ENCODE measurements at places on chromosomes 6 and 20.

DNA sequence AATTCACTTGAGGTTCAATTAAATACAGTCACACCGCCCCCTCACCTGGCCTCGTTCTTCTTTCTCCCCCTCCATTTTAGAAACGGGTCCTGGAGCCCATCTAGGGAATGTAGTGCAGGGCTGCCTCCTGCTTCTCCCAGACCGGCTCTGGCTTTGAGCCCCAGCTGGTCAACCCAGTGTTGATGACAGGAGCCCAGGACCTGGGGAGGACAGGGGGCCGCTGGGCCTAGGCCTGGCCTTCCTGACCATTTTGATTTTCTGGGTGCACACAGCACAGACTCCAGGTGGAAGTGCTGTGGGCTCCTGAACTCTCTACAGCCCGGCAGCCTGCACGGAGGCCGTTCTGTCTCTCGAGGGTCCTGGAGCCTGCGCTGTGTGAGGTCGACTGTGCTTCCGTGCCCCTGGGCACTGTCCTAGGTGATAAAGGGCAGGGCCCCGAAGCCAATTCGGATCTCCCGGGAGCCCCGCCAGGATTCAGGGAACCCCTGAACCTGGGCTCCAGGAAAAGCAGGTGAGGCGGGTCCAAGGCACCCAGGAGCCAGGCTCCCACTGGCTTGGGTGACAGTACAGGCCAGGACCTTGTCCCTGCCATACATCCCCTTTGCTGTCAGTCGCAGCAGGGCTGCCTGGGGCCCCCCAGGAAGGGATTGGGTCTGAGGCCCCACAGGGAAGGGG is 23.3 kb downstream of the NPEPL1 start:
- DNase-seq, result peak; percentile 43
- H3K27ac ChIP-seq, result no peak overlapping the region

DNA sequence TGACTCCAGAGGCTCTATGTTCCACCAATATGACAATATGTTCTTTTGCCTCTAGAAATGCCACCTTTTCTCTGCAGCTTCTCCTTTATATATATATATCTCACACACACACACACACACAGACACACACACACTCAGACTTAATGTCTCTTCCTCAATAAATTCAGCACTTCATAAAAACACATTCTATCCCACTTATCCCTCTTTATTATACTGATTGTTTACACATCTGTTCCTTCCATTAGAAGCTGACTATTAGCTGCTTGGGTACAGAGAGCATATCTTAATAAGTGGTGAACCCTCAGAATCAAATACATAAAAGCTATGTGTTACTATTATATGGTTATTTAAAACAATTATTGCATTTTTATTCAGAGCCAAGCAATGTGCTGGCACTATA is 23.3 kb downstream of the NRSN1 start:
- no peaks in the 10 kb centered on the region for H3K27me3 ChIP-seq
- DNase-seq, result no peak
- H3K4me1 ChIP-seq, result no peaks in the 10 kb centered on the region
- H3K36me3 ChIP-seq, result no peaks in the 10 kb centered on the region
- no peak overlapping the region for H3K4me3 ChIP-seq
- no peak overlapping the region for H3K27ac ChIP-seq

DNA sequence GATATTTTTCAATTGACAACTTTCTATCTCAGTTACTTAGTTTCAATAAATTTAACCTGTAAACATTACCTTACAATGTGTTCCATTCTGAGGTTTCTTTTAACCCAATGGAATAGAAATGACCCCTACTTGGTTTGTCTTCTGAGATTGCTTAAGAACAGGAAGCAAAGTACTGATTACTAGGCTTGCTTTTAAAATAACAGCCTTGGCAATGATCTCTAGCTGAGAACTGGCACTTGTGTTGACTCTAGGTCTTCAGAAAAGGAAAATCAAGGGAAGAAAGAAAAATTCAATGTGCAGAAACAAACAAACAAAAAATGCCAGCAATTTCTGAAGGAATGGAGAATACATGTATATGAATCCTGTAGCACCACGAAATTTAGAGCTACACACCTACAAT is 66.1 kb downstream of the SYNE1 start:
- H3K27ac ChIP-seq, result no peak overlapping the region
- H3K4me1 ChIP-seq, result peaks cover 9% of the 10 kb centered on the region
- no peaks in the 10 kb centered on the region for H3K27me3 ChIP-seq
- no peak overlapping the region for H3K4me3 ChIP-seq
- no peaks in the 10 kb centered on the region for H3K36me3 ChIP-seq
- DNase-seq, result no peak

- no peak overlapping the region for H3K4me3 ChIP-seq
- H3K27me3 ChIP-seq, result no peaks in the 10 kb centered on the region
- no peak for DNase-seq
- peaks cover 3% of the 10 kb centered on the region for H3K36me3 ChIP-seq
- H3K4me1 ChIP-seq, result no peaks in the 10 kb centered on the region
Observed at GRCh38 chr6:83199863-83200225, 6.7 kb downstream of the RWDD2A start.

DNA sequence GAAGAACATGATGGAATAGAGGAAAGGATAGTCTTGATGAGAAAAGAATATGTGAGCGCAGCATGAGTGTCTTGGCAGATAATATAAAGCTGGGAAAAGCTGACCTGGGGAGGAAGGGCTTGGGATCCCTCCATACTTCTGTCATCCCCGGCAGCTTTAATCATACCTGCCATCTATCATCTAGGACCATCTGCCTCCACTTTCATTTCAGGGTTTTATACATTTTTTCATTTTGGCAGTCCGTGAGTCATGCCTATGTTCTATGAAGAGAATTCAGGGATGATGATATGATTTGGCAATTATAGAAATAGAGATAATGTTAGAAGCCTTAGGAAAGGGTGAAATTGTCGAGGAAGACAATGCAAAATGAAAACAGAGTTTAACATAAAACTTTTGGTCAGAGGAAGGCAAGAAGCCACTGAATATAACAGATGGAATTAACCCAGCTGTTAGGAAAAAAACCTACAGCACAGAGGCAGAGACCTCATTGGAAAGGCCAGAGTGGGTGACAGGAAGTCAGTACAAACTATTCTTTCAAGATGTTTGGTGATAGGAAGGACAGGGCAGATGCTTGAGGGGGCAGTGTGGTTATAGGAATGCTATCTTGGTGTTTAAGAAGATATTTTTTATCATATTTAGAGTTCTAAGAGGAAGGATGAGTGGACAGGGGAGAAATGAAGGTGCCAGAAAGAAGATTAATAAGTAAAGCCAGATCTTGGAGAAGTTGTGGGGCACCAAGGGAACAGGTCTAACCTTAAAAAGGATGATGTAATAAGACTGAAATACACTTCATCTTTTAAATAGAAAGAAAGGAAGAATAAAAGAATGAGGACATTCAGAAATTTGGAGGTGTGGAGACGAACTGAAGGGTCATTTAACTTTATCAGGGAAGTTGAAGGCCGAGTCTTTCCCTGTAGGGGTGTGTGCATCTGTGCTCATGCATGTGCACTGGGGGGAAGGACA is 37.8 kb downstream of the MARCKS start:
- no peaks in the 10 kb centered on the region for H3K4me1 ChIP-seq
- H3K27me3 ChIP-seq, result no peaks in the 10 kb centered on the region
- H3K27ac ChIP-seq, result no peak overlapping the region
- DNase-seq, result no peak
- H3K36me3 ChIP-seq, result no peaks in the 10 kb centered on the region

GRCh38 chr20:31587545-31588389 is 17.3 kb upstream of the ID1 start:
- peaks cover 2% of the 10 kb centered on the region for H3K4me1 ChIP-seq
- no peak for DNase-seq
- H3K27ac ChIP-seq, result peak overlapping the region; percentile 33
- no peaks in the 10 kb centered on the region for H3K27me3 ChIP-seq
- no peaks in the 10 kb centered on the region for H3K36me3 ChIP-seq

DNA sequence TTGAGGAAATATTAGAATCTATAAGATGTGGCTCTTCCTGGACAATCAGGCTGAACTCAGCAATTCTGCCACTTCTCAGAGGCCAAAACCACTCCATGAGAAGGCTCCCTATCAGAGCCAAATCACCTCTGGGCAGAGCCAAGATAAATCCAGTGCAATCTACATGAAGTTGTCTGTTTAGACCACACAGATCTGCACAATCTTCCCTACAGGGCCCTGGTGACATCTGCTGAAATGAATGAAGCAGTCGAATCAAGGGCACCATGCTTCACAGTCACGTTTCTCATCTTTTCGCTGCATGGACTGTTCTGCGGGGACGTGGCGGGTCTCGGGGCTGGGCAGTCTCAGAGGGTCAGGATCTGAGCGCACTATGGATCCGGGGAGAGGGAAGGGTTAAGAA is 60.1 kb upstream of the CD93 start:
- H3K4me3 ChIP-seq, result no peak overlapping the region
- no peak overlapping the region for H3K27ac ChIP-seq
- H3K4me1 ChIP-seq, result peaks cover 6% of the 10 kb centered on the region
- H3K36me3 ChIP-seq, result no peaks in the 10 kb centered on the region

- no peak for DNase-seq
- H3K27ac ChIP-seq, result no peak overlapping the region
- no peaks in the 10 kb centered on the region for H3K27me3 ChIP-seq
Observed at GRCh38 chr6:13522656-13523055, 35.3 kb upstream of the GFOD1 start.

- no peak overlapping the region for H3K4me3 ChIP-seq
- DNase-seq, result no peak
- H3K36me3 ChIP-seq, result no peaks in the 10 kb centered on the region
- no peaks in the 10 kb centered on the region for H3K27me3 ChIP-seq
- H3K4me1 ChIP-seq, result no peaks in the 10 kb centered on the region
Observed at GRCh38 chr20:208942-209566, 18.0 kb upstream of the DEFB129 start.

- H3K4me1 ChIP-seq, result no peaks in the 10 kb centered on the region
- no peak for DNase-seq
- no peak overlapping the region for H3K4me3 ChIP-seq
- H3K27me3 ChIP-seq, result no peaks in the 10 kb centered on the region
- H3K27ac ChIP-seq, result no peak overlapping the region
Observed at GRCh38 chr6:132362442-132363185, 38.7 kb downstream of the MOXD1 start.

DNA sequence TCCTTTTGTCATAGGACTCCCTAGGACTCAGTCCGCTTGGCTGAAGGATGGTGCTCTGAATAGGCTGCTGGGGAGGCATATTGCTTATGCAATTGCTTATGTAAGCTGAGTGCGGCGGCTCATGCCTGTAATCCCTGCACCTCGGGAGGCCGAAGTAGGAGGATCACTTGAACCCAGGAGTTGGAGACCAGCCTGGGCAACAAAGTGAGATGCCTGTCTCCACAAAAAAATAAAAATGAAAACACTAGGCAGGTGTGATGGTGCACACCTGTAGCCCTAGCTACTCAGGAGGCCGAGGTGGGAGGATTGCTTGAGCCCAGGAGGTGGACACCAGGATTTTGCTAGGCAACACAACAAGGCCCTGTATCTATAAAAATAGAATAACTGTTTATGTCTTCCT is 81.3 kb downstream of the EYA2 start:
- H3K27me3 ChIP-seq, result no peaks in the 10 kb centered on the region
- H3K4me3 ChIP-seq, result no peak overlapping the region
- H3K27ac ChIP-seq, result no peak overlapping the region

DNA sequence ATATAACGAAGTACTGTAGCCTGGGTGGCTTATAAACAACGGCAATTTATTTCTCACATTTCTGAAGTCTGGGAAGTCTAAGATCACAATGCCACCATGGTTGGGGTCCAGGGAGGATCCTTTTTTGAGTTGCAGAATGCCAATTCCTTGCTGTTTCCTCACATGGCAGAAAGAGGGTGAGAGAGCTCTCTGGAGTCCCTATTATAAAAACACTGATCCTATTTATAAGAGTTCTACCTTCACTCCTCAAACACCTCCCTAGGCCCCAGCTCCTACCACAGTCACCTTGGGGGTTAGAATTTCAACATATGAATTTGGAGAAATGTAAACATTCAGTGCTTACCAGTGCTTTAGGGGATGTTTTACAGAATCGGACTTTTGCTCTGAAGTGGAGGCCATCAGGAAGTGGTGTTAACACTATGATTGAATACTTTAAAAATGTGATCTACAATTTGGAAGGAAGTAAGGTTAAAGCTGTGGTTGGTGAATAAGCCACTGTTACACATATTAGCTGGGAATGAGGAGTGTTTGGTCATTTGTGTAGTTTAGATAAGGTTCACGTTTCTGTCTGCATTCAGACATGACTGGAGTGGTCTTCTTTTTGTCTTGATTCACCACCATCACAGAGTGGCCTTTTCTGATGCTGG is 79.9 kb upstream of the SPTLC3 start:
- H3K27ac ChIP-seq, result no peak overlapping the region
- H3K27me3 ChIP-seq, result no peaks in the 10 kb centered on the region
- no peak overlapping the region for H3K4me3 ChIP-seq
- H3K36me3 ChIP-seq, result no peaks in the 10 kb centered on the region
- H3K4me1 ChIP-seq, result no peaks in the 10 kb centered on the region

DNA sequence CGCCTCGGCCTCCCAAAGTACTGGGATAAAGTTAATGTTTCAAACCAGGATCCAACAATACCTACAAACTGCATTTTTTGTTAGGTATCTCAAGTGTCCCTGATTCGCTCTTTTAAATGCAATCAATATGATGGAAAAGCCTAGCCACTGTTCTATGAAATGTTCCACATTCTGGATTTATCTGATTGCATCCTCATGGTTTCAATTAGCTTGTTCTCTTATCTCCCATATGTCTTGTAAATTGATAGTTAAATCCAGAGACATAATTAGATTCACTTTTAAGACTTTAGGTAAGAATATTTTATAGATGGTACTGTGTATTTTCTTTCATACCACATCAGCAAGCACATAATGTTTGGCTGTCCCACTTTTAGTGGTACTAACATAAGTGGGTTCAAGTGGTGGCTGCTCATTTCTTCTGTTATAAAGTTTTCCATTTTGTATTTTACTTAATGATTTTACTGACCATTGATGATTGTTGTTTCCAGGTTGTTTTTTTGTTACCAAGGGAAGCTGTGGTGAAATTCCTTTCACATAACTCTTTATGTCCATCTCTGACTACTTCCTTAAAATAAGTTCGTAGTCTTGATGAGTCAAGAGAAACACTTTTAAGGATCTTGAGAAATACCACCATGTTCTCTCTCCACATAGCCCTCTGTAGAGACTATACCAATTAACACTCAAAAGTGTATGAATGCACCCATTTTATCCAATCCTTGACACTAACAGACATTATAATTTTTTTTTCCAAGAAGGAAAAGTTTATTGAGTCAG is 40.5 kb downstream of the RNGTT start:
- no peak overlapping the region for H3K4me3 ChIP-seq
- H3K36me3 ChIP-seq, result no peaks in the 10 kb centered on the region
- H3K4me1 ChIP-seq, result no peaks in the 10 kb centered on the region
- H3K27me3 ChIP-seq, result no peaks in the 10 kb centered on the region

- no peaks in the 10 kb centered on the region for H3K27me3 ChIP-seq
- H3K4me3 ChIP-seq, result no peak overlapping the region
- peak; percentile 43 for DNase-seq
- H3K4me1 ChIP-seq, result no peaks in the 10 kb centered on the region
- no peaks in the 10 kb centered on the region for H3K36me3 ChIP-seq
Observed at GRCh38 chr6:138833816-138834539, 38.1 kb downstream of the ECT2L start.

DNA sequence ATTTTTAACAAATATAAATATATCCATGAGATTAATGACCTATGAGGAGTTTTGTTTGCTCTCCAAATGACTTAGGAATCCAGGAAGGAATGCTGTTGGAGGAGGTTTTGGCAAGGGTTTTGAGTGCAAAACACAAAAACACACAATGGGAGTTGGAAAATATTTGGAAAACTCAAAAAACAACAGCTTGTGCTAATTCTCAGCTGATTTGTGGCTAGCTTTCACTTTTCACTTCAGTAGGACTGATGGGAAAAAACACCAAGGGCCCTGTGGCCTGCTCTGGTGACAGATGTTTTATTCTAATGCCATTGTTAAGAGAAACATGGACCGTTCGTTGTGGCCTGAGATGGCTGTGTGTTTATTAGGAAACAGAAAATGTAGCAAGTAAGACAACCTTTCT is 113.9 kb downstream of the ALDH8A1 start:
- no peaks in the 10 kb centered on the region for H3K36me3 ChIP-seq
- DNase-seq, result no peak
- H3K4me1 ChIP-seq, result peaks cover 5% of the 10 kb centered on the region
- no peak overlapping the region for H3K4me3 ChIP-seq
- no peaks in the 10 kb centered on the region for H3K27me3 ChIP-seq
- no peak overlapping the region for H3K27ac ChIP-seq
